Activated effector memory CD4-positive, alpha-beta T cell treated with Interleukin-2 at 50 U/mL for 16 hours (primary cell): ENCODE measurements at places on chromosomes 1 and 21.

DNA sequence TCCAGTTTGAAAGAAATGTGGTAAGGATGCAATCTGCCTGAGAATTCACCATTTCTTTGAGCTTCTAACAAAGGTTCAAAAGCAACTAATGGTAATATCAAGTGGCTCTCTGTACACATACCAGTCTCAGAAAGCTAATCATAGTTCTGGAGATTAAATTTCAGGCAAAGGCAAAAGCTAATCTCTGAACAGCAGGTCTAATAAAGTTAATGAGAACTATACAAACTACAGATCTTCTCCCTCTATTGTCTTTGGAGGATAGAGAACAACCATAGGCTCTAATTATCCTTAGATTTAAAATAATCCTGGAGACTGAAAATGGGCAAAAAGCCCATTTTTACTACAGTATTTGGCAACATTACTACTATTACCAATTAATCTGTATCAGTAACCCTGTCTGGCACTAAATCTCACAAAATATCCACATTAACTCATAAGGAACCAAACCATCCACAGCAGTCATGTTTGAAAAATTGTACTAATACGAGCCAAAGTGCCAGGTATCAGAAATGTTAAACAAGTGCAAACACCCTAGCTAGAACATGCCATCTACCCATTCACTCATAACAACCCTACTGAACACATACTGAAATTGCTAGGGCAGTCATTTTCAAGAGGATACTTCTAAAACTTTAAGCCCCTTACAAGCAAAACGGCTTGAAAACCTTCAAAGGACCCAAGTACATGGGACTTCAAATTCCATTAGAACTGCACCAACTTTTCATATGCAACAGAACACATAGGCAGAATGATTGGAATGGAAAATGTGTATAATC, 4.8 kb downstream of the DIPK1A start:
- no peak for DNase-seq

DNA sequence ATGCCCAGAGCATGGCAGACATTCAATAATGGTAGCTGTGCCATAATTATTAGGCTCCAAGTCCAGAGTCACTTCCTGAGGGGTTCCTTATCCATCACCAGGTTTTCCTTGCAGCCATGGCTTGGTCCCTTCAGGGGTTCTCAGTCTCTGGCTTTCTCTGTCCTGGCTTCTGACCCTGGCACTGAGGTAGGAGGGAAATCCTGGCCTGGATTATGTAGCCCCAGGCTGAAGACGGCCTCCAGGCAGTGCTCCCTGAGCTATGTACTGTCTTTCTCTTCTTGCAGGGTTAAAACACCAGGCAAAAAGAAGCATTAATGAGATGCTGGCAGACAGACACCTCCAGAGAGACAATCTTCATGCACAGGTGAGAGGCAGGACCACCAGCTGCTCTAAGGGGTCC, 9.5 kb upstream of the PADI3 start:
- DNase-seq: no peak

GRCh38 chr21:33541105-33541711, 709 bp downstream of the GART start:
- no peak for DNase-seq

DNA sequence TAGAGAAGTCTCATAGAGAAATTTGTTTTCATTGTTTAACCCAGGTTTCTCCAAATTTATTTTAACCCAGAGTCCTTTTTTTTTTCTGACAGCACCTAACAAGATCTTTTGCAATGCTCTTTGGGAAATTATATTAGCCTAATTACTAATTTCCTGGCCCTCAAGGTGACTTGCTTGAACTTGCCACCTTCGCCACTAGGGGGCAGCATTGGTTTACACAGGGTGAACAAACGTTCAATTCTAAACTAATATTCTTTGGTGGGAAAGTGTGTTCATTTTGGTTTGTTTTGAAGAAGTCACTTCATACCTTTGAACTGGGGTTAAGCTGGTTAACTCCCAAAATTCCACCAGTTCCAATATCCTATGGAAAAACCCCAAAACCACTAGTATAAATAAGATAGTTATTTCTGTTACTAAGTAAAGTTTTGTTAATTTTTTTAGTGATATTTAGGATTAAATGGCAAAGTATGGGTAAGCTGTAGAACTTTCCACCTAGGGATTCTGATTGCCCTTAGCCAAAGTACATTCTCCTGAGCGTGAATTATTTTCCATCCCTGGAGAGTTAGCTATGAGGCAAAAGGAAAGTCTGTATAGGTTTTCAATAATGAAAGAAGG, 13.0 kb downstream of the CCDC190 start:
- peak; percentile 59 for DNase-seq

DNA sequence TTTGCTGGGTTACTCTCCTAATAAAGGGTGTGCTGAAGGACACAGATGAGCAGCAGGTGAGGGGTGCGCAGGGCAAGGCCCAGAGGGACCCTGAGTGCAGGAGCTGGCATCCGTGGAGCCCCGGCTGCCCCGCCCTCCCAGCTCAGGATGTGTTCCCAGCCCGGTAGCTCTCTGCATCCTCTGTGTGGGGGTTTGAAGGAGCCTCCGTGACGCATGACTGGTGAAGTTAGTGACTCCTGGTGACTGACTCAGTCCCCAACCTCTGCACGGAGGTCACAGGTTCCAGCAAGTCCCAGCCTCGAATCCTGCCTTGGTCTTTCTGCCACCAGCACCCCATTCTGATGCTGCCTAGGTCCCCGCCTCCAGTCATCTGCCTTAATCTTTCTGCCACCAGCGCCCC, 21.6 kb upstream of the TSPEAR start:
- no peak for DNase-seq

DNA sequence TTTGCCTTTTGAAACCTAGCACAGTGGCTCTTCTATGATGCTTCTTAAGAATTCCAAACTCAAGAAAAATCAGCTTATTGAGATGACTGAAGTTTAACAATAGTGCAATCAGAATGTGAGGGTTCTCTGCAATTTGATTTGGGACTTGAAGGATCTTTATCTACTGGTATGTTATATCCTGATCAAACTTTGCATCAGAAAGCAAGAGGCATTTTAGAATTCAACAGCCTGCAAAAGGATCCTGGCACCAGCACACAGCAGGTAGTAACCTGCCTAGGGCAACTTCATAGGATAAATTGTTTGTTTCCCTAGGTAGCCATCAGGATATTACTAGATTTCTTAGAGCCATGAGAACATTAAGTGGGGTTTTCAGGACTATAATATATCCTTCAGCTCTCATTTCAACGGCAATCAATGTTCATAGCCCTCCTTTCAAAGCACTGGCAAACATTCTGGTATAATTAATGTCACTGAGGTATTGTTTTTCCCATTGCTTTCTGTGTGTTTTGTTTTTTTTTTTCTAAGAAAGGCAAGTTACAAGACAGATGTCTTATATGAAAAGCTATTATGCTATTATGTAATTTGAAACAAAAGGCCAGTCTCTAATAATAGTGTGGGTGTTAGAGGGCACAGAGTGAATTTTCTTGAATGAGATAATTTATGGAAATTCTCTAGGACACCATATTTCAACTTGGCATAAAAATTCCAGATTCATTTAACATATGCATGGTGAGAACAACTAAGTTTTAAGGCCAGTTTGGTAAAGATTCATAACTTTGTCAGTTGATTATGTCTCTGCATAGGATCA, 34.5 kb downstream of the NTNG1 start:
- no peak for DNase-seq

DNA sequence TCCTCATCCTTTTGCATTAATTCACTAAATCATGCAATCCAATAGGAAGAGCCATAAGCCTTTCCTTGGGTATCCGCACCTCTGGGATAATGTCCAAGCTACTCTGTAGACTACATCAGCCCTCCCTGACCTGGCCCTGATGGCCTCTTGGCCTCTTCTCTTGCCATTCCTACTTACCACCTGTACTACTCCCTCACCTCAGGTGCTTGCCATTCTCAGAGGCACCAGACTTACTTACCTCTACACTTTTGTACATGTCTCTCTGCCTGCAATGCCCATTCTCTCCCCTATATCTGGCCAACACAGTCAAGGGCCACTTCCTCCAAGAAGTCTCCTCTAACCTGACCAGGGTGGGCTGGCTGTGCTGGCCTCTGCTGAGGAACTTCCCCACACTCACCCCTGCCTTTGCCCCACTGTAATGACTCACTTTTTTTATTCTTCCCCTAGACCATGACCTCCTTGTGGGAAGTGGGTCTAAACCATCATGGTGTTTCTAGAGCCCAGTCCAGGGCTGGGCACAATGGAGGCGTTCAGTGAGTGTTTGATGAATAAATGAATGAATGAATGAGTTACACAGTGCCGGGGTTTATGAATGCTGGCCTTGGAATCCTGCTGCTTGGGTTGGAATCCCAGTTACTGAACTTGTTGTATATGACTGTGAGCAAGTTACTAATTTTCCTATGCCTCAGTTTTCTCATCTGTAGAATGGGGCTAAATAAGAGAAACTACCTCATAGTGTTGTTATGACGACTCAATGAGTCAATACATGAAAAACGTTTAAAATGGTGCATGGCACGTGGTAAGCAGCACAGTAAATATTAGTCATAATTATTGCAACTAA, 179.8 kb downstream of the FOXD2 start:
- DNase-seq: no peak

- DNase-seq: no peak
These were observed 2.7 kb upstream of the NTNG1 start for GRCh38 chr1:107138166-107138565.

DNA sequence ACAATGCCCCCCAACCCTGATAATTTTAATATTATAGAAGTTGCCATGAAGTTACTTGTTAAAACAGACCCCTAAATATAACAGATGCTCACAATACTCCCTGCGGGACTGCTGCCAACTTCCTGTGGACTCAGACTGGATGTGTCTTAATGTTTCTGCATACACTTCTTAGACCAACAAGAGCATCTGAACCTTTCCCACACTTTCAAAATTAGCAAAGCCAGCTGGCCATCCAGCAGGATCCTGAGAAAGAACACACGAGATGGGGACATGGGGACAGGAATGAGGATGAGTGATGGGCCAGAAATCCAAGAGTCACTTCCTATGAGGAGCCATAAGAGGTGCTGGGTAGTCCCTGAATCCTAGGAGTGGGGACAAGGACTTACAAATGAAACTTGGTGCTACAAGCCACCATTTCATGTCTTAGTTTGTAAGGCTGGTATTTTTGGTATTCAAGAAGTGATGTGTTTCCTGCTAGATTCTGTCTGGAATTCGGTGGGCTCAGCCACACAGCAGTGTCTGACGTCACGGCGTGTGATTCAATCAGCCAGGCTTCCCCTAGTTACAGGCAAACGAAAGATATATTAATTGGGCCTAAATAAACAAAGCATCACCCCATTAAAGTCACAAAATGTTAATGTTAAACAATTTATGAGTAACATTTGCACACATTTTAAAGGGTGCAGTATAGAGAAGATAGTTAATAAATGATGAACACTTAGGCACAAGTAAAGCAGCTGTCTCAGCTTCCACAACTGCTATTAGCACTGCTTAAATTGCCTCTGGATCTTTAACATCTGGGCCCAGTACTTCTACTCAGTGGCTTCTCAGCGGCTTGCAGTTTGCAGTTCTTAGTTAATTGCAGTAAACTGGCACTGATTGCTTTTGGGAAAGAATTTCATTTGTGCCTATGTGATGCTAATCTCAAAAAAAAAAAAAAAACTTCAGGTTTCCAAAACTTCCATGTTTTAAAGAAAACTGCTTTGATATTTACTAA, 41.2 kb upstream of the RGS8 start:
- DNase-seq: no peak

GRCh38 chr1:89907727-89908212, 86.9 kb downstream of the LRRC8D start:
- DNase-seq: no peak

GRCh38 chr1:46197560-46197963, 672 bp downstream of the POMGNT1 start:
- DNase-seq: no peak

GRCh38 chr1:70836456-70836855, 211.2 kb downstream of the PTGER3 start:
- no peak for DNase-seq

- no peak for DNase-seq
These were observed 458.0 kb upstream of the DEPDC1 start for GRCh38 chr1:68954841-68955240.

DNA sequence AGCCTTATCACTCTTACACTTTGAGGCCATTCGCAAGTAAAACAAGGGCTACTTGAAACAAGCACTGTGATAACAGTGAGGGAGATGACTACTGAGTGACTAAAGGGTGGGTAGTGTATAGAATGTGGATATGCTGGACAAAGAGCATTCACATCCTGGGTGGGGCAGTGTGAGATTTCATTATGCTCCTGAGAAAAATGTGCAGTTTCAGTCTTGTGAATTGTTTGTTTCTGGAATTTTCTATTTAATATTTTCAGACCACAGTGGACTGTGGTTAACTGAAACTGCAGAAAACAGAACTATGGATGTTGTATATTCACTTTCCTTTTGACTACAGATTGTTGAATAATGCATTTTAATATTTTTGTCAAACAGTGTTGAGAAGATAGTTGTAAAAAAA, 25.1 kb upstream of the B3GALT2 start:
- DNase-seq: no peak

GRCh38 chr1:95117207-95118066, at the start of gene TLCD4:
TSS of gene TLCD4 (plus strand) at chr1:95117355. CDS start at chr1:95143902, 26,547 bp downstream.
- peak; percentile 15 for DNase-seq

DNA sequence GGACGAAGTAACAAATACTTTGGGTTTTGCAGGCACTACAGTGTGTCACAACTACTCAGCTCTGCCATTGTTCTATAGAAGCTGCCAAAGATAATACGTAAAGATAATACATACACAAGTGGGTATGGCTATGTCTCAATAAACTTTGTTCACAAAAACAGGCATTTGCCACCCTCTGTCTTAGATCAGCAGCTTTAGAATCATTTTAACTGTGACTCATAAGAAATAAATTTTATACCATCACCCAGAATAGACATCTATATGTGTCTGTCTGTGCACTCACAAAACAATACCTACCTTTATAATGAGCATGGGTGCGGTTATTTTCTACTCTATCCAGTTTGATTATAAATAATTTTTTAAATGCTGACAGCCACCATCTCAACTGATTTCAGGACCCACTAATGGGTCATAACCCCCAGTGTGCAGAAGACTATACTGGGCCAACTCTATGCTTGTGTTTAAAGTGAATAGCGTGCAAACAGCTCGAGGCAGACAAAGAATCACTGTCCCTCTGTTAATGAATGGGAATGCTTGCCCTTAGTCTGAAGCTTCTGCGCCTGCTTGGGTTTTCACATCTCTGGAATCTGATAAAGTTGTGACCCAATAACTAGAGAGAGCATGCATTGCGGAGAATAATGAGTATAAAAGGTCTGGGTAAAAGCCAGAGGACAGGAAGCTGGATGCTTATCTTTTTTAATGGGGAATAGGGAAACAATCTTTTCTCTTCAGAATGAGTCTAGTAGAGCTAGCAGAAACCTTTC, 216.2 kb downstream of the PLPP3 start:
- no peak for DNase-seq
